ENCODE measurements at places on chromosomes 1 and 21. TPM values are rescaled to one million over a fixed set of nuclear protein-coding genes. Genes with fewer than 3 reads are reported as not detected.

The TAS1R3 gene
- total RNA-seq: 0.41 TPM

The TDRD5 gene
- total RNA-seq: 2.9 TPM

The IGSF9 gene
- 5.3 TPM for total RNA-seq

The S100A4 gene
- total RNA-seq: 1.6 TPM

The E2F2 gene
- total RNA-seq: 1.2 TPM

The LCE1A gene
- total RNA-seq: not detected

The TMEM82 gene
- not detected for total RNA-seq

The WNT3A gene
- not detected for total RNA-seq

The PRRX1 gene
- total RNA-seq: 6.5 TPM

The CD52 gene
- total RNA-seq: not detected

The FCGR1A gene
- 3.3 TPM for total RNA-seq

The TNFSF18 gene
- 1.6 TPM for total RNA-seq

The TRAF3IP3 gene
- under 0.01 TPM for total RNA-seq

The NMNAT2 gene
- total RNA-seq: 34.2 TPM

The TMEM240 gene
- 16.3 TPM for total RNA-seq

The DIO1 gene
- total RNA-seq: not detected

The NFASC gene
- total RNA-seq: 27.3 TPM

The TTC22 gene
- under 0.01 TPM for total RNA-seq

The INKA2 gene
- 4.5 TPM for total RNA-seq

The PLXNA2 gene
- total RNA-seq: 37.9 TPM

The MAP3K7CL gene
- 1.2 TPM for total RNA-seq

The OVAAL gene
- not detected for total RNA-seq

The NFIA gene
- total RNA-seq: 35.5 TPM

The MAP3K6 gene
- total RNA-seq: 0.82 TPM

The AMY1B gene
- total RNA-seq: not detected

The RHCE gene
- total RNA-seq: under 0.01 TPM

The KCNH1 gene
- total RNA-seq: 10.6 TPM

The LCE1D gene
- total RNA-seq: not detected

The OPTC gene
- not detected for total RNA-seq

The GJC2 gene
- 0.82 TPM for total RNA-seq

The PGLYRP4 gene
- not detected for total RNA-seq

The SLC19A2 gene
- total RNA-seq: 23.6 TPM

The GIPC2 gene
- total RNA-seq: 0.41 TPM

The AKNAD1 gene
- total RNA-seq: 5.3 TPM

The RNU1-1 gene
- under 0.01 TPM for total RNA-seq

The HSPA6 gene
- 0.82 TPM for total RNA-seq

The PPFIA4 gene
- total RNA-seq: 12.6 TPM

The TIE1 gene
- total RNA-seq: 6.9 TPM

The C1orf226 gene
- 0.82 TPM for total RNA-seq

The MAGOH gene
- 15.9 TPM for total RNA-seq

The UMODL1 gene
- total RNA-seq: not detected

The ARHGEF2 gene
- total RNA-seq: 99.5 TPM

The RBP7 gene
- total RNA-seq: not detected

The KCNE2 gene
- total RNA-seq: under 0.01 TPM

The C1orf185 gene
- not detected for total RNA-seq

The TP53BP2 gene
- 29.8 TPM for total RNA-seq

The DCDC2B gene
- total RNA-seq: not detected

The LINGO4 gene
- not detected for total RNA-seq

The TAL1 gene
- total RNA-seq: 1.2 TPM

Measured in frontal cortex (tissue), 4 donors.